ENCODE measurements at places on chromosomes 2 and 18.
A peak's percentile ranks its signal among the peaks of the same experiment; 100 is the strongest.

GRCh38 chr18:36095936-36096519, 28.7 kb upstream of the RPRD1A start:
- peak; percentile 85 for DNase-seq

DNA sequence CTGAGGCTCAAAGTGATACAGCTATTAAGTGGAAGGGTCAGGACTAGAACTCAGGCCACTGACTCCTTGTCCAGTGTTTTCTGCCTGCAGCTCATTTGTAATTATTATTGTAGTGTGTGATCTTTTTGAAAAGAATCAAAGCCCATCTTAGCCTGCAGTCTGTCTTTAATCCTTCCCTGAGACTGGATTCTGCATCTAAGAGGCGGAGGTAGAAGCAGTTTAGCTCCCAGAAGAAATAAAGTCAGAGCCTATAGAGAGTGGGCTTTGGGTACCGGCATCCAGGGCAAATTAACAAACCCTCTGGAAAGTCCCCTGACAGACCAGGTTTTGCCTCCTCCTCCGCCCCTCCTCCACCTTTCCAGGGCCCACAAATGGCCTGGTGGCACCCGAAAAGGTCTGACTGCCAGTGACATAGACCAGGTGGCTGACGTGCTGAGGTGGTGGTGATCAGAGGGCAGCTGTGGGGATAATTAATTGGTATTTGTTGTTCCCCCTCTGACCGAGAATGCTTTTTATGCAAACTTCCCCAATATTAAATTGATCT, 2.2 kb upstream of the RAX start:
- DNase-seq: no peak

DNA sequence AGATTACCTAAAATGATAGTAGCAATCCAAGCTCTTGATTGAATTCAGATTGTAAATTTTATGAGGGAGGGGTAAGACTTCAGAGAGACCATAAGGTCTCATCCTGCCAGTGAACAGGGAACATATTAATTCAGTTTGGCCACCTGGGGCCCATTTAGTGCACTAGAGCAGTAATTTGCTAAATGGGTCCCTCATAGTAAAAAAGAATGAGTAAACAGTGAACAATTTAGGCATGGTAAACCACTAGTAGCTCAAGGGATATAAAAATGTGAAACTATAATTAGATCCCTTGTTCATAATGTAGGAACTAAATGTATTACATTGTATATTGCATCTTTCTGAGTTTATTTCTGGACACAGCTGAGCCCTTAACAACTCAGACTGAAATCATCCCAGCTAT, 4.9 kb upstream of the PHLPP1 start:
- no peak for DNase-seq

- DNase-seq: no peak
Measured at GRCh38 chr2:208097801-208098200, 26.5 kb downstream of the CRYGD start.

- DNase-seq: no peak
Measured at GRCh38 chr2:198325359-198325758, 521.0 kb downstream of the PLCL1 start.

DNA sequence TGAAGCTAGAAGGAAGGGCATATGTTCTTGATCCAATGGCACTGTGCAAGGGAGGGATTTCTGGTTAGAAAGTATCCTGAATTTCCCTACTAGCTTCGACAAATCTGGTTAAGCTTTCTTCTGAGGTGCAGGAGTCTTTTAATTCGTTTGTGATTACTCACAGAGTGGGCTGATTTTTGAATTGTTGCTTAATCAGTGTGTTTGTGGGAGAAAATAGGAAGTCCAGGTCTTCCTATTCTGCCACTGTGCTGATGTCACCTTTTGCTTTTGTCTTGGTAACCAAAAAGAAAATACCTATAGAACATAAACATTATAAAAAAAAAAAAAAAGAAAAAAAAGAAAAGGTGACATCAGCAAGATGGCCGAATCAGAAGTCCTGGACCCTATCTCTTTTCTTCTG, 1008.6 kb downstream of the TSN start:
- no peak for DNase-seq

DNA sequence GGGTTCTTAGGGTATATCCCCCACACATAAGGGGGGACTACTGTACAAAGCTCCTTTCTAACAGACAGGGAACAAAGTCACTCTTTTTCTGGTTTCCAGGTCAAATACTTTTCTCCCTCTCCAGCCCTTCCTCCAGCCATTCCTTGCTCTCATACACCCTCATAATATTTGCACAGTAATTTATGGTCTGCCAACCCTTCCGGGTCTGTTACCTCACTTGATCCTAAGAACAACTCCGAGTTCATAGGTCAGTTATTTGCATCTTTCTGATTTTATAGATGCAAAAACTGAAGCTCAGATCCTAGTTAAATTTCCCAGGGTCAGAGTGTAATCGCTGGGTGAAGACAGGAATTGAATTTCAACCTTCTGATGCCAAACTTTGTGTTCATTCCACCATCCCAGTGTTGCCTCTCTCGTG, 14.8 kb upstream of the MATN3 start:
- no peak for DNase-seq

- DNase-seq: no peak
Measured at GRCh38 chr2:203750346-203751068, 44.1 kb downstream of the CD28 start.

DNA sequence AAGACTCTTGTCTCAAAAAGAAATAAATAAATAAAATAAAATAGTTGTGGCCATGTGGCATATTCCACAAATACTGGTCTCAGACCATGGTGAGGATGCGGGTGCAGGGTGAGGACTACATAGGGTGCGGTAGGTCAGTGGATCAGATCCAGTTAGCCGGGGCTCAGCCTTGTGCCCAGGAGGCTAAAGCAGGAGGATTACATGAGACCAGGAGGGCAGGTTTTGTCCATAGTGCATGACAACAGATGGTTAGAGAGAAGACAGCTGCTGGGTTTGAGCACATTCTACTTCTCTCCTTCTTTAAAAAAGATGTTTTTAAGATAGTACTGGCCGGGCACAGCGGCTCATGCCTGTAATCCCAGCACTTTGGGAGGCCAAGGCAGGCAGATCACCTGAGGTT, 12.8 kb upstream of the PSD4 start:
- no peak for DNase-seq

- no peak for DNase-seq
Measured at GRCh38 chr18:3284501-3284900, 22.6 kb downstream of the MYL12B start.

GRCh38 chr2:44778671-44779476, 162.6 kb upstream of the SIX3 start:
- DNase-seq: no peak

- no peak for DNase-seq
Measured at GRCh38 chr2:221124532-221125240, 447.4 kb downstream of the EPHA4 start.

All from NCI-H510A treated with DMSO at 0.1 percent for 48 hours (cell line).